ENCODE measurements at places on chromosomes 1 and 21.

GRCh38 chr1:55138823-55139222, 76.3 kb downstream of the USP24 start:
- no peak overlapping the region for H3K4me3 ChIP-seq
- DNase-seq: no peak
- H3K27me3 ChIP-seq: no peaks in the 10 kb centered on the region
- H3K4me1 ChIP-seq: no peaks in the 10 kb centered on the region
- peaks cover 96% of the 10 kb centered on the region for H3K36me3 ChIP-seq
- no peak overlapping the region for H3K27ac ChIP-seq

GRCh38 chr1:153805042-153805745, 30.0 kb downstream of the SLC27A3 start:
- H3K27ac ChIP-seq: peak overlapping the region; percentile 14
- H3K4me1 ChIP-seq: peaks cover 6% of the 10 kb centered on the region
- DNase-seq: no peak
- H3K27me3 ChIP-seq: no peaks in the 10 kb centered on the region
- peaks cover 6% of the 10 kb centered on the region for H3K36me3 ChIP-seq
- H3K4me3 ChIP-seq: no peak overlapping the region

- peak overlapping the region; percentile 74 for H3K27ac ChIP-seq
- peak overlapping the region; percentile 62 for H3K4me3 ChIP-seq
- H3K27me3 ChIP-seq: no peaks in the 10 kb centered on the region
Measured at GRCh38 chr1:161046605-161047228, 940 bp upstream of the USF1 start.

GRCh38 chr1:213997038-213997771, 9.4 kb downstream of the PROX1 start:
- no peaks in the 10 kb centered on the region for H3K36me3 ChIP-seq
- H3K4me3 ChIP-seq: no peak overlapping the region
- H3K27ac ChIP-seq: no peak overlapping the region
- no peak for DNase-seq
- H3K27me3 ChIP-seq: no peaks in the 10 kb centered on the region
- no peaks in the 10 kb centered on the region for H3K4me1 ChIP-seq

DNA sequence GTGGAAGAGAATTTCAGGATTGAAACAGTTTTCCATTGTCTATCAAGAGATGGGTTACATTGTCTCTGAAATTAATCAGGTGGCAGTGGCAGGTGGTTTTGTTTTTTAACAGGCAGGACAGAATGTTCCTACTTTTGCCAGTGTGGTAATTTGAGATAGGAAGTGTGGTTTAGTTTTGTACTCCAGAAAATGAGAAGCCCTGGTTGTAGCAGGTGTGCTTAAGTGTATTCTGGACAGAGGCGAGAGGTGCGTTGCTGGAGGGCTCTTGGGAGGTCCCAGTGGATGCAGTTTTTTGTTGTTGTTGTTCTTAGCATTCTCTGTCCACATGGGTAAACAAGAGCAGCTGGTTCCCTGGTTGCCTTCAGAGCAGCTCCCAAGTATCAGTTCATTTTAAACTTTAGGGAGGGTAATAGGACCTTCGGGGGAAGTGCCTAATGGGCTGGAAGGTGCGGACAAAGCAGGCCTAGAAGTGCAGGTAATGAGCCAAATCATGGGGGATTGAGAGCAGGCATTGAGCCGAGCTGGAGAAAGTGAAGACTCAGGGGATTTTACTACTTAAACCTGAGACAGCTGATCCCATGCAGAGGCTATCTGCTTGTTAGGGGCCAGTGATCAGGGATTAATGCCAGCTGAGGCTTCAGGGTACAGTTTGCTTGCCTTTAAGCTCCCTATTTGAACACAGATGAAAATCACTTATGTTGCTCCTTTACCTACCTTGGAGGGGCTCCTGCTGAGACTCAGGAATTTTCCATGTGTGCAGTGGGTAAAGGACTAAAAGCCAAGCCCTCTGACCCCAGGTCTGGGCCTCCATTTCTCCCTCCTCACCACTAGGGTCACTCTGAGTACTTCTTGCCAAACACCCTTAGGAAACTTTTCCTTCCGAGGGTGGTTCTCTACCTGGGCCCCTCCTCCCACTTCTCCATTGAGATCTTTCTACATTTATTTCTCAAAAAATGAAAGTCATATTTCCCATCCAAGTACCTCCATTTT, 6.1 kb downstream of the PFKFB2 start:
- DNase-seq: no peak
- no peak overlapping the region for H3K4me3 ChIP-seq
- no peak overlapping the region for H3K27ac ChIP-seq
- H3K27me3 ChIP-seq: no peaks in the 10 kb centered on the region
- H3K36me3 ChIP-seq: peaks cover 40% of the 10 kb centered on the region
- H3K4me1 ChIP-seq: no peaks in the 10 kb centered on the region

Data from RWPE2 (cell line).